Fibroblast of skin of left quadriceps (primary cell): ENCODE measurements at places on chromosomes 3 and 15.

- no peak for DNase-seq
Measured at GRCh38 chr3:35448121-35448520, 191.2 kb upstream of the ARPP21 start.

- DNase-seq: no peak
Measured at GRCh38 chr3:158925021-158925420, 123.2 kb downstream of the MFSD1 start.

DNA sequence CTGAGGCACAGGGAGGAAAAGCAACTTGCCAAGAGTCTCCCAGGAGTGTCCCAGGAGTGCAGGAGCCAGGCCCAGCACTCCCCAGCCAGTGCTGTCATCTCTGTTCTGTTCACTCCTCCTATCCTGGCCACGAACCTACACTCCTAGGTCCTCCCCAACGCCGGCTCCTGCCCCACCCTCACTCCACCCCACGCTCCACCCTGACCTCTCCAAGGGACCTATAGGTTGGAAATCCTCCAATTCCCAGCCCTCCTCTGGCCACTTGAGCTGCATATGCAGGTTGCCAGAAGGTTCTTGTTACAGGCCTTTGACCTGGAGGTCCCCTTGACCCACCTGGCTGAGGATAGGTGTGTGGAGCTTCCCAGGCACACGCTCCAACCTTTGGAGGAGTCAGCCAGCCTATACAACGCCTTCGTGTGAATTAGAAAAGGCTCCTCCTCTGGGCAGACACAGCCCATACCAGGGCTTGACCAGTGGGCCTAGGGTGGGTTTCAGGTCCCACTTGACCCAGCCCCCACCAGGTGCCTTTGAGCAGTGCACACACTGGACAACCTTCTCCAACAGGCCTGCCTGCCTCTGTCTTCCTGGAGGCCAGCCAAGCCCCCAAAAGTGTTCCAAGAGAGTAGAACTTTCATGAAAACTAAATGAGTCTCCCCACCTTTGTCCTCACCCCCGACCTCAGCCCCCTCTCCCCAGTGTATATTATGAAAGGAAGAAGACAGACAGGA, 167.2 kb upstream of the TLE3 start:
- DNase-seq: no peak

DNA sequence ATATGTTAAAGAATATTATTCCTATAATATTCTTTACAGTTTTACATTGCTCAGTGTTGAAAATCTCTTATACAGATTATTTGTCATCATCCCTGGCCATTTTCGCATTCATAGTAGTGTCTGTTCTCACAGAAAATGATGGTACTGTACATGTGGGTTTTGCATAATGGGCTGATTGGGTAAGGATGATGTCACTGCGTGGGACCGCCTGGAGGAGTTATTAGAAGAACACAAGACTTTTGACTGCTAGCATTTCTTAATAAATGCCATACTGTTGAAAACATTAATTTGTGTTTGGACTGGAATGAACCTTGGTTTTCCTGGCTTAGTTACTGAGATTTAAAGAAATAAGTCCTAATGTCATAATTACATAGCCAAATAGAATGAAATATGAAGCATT, 20.3 kb downstream of the LRCH3 start:
- peak; percentile 74 for DNase-seq

DNA sequence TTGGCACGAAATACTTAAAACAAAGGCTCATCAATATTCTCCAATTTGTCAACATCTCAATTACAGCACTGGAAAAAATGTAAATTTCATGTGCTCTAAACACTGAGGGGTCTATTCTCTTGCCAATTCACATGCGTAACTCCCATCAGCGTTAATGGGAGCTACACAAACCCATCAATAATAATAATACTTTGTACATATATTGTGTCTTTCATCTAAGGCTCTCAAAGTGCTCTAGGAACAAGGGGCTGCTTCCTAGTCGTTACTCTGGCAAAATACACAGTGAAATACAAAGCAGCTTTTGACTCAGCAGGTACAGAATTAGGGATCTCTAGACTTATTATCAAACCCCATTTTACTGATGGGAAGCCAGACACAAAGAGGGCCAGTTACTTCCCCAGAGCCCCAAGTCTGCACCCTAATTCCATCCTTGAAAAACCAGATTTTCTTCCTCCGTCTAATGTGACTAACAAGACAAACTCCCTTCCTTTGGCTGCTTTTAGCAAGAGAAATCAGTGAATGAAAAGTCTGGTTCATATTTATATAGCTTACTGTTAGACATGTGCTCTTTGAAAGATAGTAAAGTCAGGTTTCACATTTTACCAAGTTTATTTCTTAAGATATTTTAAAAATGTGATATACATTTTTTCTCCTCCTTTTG, 20.0 kb downstream of the MEIS2 start:
- no peak for DNase-seq

- DNase-seq: no peak
Measured at GRCh38 chr3:160831401-160831800, 75.4 kb downstream of the PPM1L start.

DNA sequence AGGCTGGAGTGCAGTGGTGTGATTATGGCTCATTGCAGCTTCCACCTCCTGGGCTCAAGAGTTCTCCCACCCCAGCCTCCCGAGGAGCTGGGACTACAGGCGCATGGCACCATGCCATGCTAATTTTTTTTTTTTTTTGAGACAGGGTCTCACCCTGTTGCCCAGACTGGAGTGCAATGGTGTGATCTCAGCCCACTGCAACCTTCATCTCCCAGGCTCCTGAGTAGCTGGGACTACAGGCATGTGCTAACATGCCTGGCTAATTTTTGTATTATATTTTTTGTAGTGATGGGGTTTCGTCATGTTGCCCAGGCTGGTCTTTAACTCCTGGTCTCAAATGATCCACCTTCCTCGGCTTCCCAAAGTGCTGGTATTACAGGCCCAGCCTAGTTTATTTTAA, 4.0 kb downstream of the TEX9 start:
- no peak for DNase-seq
